Effector memory CD8-positive, alpha-beta T cell (primary cell): ENCODE measurements at places on chromosomes 6 and 20.

DNA sequence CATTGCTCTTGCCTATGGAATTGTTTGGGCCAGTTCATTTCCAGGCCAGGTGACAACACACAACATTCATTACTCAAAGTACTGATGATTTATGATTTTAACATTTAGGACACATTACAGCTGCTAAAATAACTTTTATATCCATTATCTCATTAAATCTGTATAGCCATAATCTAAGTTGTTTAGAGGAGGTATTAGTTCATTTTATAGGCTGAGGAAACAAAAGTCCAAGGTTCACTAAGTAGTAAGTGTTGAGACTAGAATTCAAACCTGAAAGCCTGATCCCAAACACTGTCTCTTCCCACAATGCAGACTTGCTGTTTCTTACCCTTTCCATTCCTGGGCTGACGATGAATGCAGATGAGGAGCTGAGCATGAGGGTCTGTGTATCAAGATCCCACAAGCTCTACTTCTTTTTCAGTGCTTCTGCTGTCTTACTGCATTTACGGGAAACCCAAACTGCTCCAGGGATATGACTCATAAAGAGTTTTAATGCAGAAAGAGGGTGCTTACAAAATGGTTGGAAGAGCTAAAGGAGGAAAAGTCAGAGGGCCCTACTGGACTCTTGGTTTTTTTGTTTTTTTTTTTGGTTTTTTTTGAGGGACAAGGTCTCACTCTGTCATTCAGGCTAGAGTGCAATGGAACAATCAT, 17.9 kb downstream of the TENT5A start:
- no peak for DNase-seq

DNA sequence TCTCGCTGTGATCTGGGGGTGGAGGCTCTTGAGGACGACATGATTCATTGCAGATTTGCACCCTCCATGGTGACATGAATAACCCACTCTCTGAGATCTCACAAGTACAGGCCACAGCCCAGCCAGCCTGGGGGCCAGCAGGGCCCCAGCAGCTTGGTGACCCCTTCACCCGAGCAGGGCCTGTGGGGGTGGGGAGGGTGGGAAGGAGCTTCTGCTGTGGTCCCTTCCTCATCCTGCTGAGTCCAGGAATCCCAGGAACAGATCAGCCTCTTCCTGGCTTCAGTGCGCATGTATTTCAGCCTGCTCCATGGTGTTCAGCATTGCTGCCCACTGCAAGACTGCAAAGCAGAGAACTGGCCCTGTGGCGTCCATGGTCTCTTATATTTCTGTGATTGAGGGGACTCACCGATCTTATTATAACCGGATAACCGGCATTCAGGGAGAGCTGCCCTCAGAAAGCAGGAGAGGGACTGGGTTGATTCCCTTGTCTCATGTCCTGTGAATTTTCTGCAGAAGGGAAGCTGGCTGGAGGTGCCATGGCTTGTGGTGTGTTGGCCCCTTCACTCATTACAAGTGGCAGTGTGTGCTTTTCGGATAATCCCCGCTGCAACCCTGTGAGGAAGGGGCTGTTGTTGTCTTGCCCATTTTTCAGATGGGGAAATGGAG, 118.8 kb upstream of the FRMD1 start:
- no peak for DNase-seq

- no peak for DNase-seq
These were observed 24.8 kb downstream of the SUN5 start for GRCh38 chr20:32979201-32979998.

- no peak for DNase-seq
These were observed 1097.8 kb downstream of the KIF16B start for GRCh38 chr20:15475483-15475882.

DNA sequence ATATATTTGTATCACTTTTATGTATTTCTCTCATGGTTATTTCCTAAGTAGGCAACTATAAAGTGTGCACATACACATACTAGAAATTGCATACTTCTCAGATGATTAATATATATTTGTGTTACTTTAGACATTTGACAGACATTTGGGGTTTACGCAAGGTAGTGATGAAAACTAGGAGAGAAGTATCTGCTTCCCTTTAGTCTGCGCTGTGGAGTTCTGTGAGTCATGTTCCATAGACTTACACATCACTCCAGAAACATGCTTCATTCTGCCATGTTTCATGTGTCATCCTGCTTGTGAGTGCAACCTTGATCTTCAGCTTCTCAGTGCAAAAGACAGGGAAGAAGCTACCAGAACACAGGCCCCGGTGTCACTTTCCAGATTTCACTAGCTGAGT, 200.7 kb upstream of the BMP2 start:
- DNase-seq = no peak

DNA sequence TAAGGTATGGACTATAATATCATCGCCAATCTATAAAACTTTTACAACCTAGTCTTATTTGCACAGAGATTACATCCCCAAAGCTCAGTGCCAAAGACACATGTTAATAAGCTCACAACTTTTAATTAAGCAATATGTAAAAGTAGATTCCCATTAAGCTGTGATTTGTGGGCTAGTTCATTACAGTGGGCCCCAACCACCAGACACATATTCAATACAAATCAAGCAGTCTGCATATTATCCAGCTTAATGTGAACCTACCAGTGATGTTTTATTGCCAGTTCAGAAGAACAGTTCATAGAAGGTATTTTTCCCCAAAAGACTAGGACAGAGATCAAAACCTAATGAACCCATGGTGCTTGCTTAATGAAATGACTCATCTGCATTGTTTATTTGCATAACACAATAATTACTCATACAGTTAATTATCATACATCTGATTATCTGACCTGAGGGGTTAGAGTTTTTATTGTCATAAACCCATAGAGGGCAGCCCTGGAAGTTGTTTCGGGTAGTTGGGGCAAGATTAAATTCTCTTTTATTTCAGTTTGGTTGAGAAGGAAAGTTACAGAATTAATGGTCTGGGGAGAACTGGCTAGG, 831.0 kb downstream of the TFAP2A start:
- DNase-seq = no peak

DNA sequence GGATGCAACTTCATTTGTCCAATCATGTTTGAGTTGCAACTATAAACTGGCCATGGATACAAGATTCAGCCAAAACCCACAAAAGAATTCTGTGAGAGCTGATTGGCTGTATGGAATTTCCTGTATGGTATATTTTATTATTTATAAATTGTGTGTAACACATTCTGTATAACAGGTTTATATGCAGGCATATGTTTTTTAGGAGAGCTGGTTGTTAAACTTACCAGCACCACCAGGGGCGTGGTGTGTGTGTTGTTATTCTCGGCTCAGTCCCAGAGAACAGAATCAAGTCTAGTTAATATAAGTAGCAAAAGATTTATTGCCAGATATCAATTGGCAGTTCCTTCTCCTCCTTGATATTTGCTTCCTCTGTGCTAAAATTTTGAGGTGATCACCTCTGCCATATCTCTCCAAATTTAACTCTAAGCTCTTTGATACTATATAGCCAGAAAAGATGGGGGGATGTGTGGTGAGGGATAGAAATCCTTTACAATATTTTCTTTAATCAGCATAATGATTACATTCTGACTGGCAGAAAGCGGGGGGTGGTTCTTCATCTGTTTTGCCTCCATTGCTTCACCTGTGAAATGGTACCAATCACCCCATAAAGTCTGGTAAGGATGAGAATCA, 22.9 kb downstream of the CNBD2 start:
- no peak for DNase-seq

GRCh38 chr6:149963212-149963461, 606 bp upstream of the ULBP1 start:
- DNase-seq = no peak

DNA sequence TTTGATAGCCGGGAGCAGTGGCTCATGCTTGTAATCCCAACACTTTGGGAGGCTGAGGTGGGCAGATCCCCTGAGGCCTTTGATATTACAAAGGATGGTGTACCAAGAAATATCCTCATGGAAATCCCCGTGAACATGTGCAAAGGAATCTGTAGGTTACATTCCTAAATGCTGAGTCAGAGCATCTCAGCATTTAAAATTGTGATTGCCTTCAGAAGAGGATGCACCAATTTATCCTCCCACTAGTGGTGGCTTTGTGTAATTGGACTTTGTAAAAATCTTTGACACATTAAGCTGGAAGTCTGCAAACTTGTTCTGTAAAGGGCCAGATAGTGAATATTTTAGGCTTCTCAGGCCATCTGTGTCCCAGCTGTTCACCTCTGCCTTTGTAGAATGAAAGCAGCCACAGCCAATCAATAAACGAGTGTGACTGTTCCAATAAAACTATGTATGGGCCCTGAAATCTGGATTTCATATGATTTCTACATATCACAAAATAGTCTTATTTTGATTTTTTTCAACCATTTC, 11.8 kb downstream of the TMEM14B start:
- no peak for DNase-seq

DNA sequence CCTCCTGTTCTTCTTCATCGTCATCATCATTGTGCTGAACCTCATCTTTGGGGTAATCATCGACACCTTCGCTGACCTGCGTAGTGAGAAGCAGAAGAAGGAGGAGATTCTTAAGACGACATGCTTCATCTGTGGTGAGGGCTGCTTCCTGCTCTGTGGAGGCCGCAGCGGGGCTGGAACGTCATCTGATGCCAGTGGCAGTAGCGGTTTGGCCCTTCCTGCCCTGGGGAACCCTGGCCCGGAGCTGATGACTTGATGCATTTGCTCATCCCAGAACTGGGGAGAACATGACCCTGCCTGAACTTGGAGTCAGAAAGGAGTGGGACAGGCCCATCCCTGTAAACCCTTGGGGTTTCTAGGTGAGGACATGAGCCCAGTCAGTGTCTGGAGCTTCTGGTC, 18.7 kb downstream of the UQCC2 start:
- peak; percentile 61 for DNase-seq

DNA sequence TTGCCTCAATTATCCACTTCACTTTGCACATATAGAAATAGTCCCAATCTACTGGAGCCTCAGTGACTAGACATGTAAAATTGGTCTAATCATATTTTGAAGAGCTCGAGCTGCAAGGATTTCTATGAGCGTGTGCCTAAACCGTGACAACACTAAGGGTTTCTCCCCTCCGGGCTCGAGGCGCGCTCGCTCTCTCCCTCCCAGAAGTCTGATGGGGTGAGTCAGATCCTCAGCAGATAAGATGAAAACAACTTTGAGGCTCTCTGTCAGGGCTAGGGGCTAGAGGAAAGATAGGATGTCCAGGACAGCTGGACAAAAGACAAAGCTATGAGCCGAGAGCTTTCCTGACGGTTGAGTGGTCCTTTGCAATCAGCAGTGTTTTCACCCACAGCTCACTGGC, 16.8 kb downstream of the GNAS-AS1 start:
- DNase-seq = no peak

DNA sequence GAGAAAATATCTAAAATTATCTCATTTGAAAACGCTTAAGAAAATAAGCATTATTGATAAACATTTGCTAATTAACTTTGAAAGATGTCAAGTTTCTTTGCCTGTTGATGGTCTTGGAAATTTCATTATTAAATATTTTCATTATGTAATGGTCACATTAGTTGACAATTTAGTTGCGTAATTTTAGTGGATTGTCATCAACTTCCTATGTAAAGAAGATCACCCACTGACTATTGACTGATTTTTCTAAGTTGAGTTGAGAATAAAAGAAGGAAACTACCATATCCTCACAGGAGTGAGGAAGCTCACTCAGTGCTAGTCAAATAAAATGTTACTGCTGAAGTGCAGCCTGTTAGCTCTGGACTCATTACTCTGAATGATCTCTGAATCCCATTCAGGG, 79.9 kb upstream of the LY86 start:
- no peak for DNase-seq

DNA sequence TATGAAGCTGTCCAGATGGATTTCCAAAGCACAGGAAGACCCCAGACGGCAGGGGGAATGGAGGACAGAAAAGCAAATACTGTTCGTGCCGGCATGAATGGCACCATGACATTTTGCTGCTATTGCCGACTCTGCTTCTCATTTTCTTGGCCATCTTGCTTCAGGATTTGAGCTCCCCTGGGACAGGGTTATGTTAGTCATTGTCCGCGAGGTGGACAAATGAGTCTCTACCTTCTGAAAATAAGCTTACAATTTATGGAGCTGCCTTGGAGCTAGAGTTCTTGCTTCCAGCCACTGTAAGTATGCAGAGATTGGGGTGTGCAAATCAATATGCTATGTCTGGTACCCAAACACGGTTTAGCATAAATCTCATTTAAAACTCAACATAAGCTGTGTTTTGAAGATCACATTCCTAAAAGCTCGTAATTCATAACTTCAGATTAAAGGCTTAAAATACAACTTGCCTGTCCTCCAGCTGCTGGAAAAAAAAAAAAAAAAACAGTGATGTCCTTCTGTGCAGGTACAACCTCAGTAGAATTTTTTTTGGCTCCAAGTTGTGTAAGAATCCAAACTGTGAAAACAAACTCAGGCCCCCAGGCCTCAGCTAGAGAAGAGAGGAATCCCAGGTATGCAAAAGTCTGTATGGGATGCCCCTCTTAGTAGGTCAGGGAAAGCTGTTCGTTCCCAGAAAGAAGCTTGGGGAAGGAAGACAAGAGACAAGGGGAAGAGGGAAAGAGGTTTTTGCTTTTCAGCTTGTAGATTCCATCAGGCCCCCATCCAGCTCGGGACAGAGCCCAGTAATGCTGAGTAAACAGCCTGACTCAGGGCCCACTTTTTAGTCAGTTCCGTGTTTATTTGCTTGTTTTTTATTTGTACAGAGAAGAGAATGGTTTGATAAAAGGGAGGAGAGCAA, 184.2 kb upstream of the FOXA2 start:
- DNase-seq = no peak

- DNase-seq = no peak
These were observed 1.5 kb upstream of the MTO1 start for GRCh38 chr6:73460056-73460455.

DNA sequence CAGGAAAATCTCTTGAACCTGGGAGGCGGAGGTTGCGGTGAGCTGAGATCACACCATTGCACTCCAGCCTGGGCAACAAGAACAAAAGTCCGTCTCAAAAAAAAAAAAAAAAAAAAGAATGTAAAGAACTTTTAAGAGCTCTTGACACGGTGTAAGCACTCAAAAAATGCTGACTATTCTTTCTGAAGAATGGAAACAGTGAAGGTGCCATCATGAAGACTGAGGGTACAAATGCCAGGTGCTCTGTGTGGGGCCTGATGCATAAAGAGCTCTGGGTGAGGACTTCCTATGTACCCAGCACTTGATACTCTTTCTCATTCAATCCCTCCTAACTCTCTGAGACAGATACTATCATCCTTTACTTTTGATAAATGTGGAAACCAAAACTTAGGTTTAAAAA, 45.0 kb upstream of the ENPP5 start:
- DNase-seq = no peak

GRCh38 chr6:163152701-163153100, 261.8 kb upstream of the QKI start:
- DNase-seq = no peak

DNA sequence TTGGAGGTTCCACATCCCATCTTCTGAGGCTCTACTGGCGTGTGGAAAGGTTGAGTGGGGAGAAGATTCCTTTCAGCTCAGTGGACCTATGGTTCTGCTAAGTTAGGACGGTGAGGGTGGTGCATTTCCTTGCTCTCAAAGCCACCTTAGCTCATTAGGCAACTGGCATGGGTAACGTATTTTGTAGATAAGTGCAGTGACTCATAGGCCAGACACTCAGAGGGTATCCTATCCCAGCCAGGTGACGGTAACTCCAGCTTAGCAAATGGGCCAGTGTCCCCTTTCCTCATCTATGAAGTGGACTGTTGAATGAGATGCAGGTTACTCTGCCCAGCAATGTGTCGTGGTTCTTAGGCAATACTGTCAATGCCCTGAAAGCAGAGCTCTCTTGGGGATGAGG, 3.7 kb downstream of the RPS6KA2 start:
- DNase-seq = no peak

- no peak for DNase-seq
These were observed 58.0 kb downstream of the AHI1 start for GRCh38 chr6:135439549-135439948.
